ENCODE measurements at places on chromosomes 2 and 18.

DNA sequence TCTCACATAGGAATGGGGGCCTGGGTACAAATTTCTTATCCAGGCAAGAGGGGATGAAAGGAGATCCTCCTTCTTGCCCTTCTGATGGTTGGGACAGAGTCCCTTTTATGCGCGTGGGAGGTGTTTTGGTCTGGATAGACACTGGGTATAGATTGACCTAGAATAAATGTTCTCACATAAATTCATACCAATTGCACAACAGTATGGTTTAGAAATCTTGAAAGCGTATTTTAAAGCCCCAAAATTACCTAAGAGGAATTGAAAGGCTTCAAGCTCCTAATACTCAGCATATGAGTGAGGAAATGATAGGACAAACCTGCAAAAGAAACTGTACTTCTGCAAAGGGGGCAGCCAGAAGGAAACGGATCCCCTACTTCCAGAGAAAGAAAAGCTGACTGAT, 2.6 kb upstream of the BCL2 start:
- H3K4me3 ChIP-seq: no peak overlapping the region
- no peak overlapping the region for H3K27ac ChIP-seq
- no peaks in the 10 kb centered on the region for H3K36me3 ChIP-seq
- H3K4me1 ChIP-seq: no peaks in the 10 kb centered on the region
- H3K27me3 ChIP-seq: peaks cover 6% of the 10 kb centered on the region

DNA sequence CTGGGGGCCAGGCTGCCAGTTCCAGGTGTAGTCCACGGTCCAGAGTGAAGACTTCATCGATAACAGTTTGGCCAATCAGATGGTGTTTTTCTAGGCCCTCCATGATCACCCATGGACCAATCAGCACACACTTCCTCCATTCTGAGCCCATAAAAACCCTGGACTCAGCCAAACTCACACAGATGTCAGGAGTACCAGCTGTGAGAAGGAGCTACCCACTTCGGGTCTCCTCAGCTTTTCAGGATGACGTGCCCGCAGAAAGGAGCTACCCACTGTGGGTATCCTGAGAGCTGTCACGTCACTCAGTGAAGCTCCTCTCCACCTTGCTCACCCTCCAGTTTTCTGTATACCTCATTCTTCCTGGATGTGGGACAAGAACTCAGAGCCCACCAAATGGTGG, 210.0 kb upstream of the RASGRP3 start:
- no peaks in the 10 kb centered on the region for H3K4me1 ChIP-seq
- H3K36me3 ChIP-seq: no peaks in the 10 kb centered on the region
- H3K27ac ChIP-seq: no peak overlapping the region
- DNase-seq: no peak
- H3K4me3 ChIP-seq: no peak overlapping the region
- H3K27me3 ChIP-seq: no peaks in the 10 kb centered on the region

GRCh38 chr2:234623521-234623991, 126.7 kb upstream of the ARL4C start:
- no peak for DNase-seq
- no peaks in the 10 kb centered on the region for H3K4me1 ChIP-seq
- H3K4me3 ChIP-seq: no peak overlapping the region
- H3K27ac ChIP-seq: no peak overlapping the region

DNA sequence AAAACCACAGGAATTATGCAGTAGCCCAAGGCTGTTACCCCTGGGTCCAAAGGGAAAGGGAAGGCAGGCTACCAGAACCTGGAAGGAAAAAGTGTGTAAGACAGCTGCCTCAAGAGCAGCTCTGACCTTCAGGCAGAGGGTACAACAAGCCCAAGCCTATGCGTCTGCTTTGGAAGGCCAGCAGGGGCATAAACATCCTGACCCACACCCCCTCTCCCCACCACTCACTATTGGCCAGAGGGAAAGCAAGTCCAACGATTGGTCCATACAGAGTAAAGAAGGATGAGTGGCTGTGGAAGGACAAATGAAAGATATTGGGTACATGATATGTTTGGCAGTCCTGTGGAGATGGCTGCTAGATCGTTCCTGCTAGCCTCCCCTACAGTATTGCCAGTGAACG, 227.6 kb upstream of the HNRNPA3 start:
- H3K4me3 ChIP-seq: no peak overlapping the region
- DNase-seq: no peak
- H3K27me3 ChIP-seq: no peaks in the 10 kb centered on the region
- H3K36me3 ChIP-seq: no peaks in the 10 kb centered on the region
- no peak overlapping the region for H3K27ac ChIP-seq
- no peaks in the 10 kb centered on the region for H3K4me1 ChIP-seq

DNA sequence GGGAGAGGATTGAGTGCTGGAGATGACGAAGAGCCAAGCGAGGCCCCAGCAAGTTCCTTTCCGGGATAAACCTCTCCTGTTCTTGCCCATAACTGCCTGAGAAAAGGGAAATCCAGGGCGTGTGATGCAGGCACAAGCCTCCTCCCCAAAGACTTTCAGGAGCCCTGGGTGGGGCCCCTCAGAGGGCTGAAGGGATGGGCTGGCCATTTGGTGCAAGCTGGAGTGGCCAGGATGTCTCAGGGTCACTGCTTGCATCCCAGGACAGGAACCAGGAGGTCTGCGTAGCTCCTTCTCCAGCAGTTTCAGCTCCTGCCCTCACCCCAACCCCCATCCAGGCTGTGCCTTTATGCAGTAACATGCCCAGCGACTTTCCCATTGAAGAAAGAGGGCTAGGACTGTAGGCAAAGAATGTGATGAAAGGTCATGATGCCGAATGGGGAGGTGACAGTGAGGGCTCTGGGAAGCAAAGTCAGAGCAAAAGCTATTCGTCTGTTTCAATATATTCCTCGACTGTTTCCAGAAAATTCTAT, 80.2 kb downstream of the PXDN start:
- H3K27me3 ChIP-seq: no peaks in the 10 kb centered on the region
- no peak overlapping the region for H3K27ac ChIP-seq
- no peak overlapping the region for H3K4me3 ChIP-seq
- H3K36me3 ChIP-seq: no peaks in the 10 kb centered on the region
- no peak for DNase-seq
- H3K4me1 ChIP-seq: no peaks in the 10 kb centered on the region

GRCh38 chr2:26077291-26077690, 43.4 kb downstream of the RAB10 start:
- H3K27ac ChIP-seq: no peak overlapping the region
- H3K27me3 ChIP-seq: no peaks in the 10 kb centered on the region
- DNase-seq: no peak
- no peaks in the 10 kb centered on the region for H3K36me3 ChIP-seq
- no peaks in the 10 kb centered on the region for H3K4me1 ChIP-seq

DNA sequence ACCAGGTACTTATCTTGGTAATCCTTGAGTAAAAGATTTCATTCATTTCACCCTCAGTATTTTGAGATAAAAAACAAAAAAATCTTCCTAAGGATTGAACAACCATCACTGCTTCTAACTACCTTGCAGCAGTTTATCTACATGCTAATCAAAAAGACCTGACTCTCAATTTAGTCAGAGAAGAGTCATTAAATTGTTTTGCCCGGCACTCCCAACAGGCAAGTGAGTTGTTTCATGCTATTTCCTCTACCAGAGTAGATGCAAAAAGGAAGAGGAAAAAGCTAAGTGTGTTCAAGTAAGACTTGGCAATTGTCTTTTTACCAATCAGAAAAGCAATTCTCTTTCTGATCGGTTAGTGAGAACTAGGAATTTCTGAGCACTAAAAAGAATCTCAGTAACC, 39.5 kb downstream of the MYO5B start:
- H3K4me3 ChIP-seq: no peak overlapping the region
- no peaks in the 10 kb centered on the region for H3K27me3 ChIP-seq
- no peaks in the 10 kb centered on the region for H3K36me3 ChIP-seq
- peaks cover 16% of the 10 kb centered on the region for H3K4me1 ChIP-seq

DNA sequence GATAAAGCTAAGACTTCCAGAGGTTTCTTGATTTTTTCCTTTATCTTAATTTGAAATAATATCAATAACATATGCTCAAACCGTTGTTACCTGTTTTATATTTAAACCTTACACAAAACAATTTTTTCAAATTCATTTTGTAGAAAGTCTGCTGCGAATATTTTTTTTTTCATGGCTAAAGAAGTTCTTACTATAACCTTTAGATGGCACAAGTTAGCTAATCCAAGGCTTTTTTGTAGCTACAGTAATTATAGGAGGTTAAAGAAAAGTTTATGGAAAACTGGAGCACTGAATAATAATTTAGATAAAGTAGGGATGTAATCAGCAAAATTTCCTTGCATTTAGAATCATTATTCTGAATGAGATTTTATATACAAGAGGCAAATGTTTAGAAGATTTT, 78.0 kb upstream of the PNPT1 start:
- H3K27ac ChIP-seq: no peak overlapping the region
- H3K4me1 ChIP-seq: no peaks in the 10 kb centered on the region
- no peak overlapping the region for H3K4me3 ChIP-seq
- H3K27me3 ChIP-seq: no peaks in the 10 kb centered on the region

DNA sequence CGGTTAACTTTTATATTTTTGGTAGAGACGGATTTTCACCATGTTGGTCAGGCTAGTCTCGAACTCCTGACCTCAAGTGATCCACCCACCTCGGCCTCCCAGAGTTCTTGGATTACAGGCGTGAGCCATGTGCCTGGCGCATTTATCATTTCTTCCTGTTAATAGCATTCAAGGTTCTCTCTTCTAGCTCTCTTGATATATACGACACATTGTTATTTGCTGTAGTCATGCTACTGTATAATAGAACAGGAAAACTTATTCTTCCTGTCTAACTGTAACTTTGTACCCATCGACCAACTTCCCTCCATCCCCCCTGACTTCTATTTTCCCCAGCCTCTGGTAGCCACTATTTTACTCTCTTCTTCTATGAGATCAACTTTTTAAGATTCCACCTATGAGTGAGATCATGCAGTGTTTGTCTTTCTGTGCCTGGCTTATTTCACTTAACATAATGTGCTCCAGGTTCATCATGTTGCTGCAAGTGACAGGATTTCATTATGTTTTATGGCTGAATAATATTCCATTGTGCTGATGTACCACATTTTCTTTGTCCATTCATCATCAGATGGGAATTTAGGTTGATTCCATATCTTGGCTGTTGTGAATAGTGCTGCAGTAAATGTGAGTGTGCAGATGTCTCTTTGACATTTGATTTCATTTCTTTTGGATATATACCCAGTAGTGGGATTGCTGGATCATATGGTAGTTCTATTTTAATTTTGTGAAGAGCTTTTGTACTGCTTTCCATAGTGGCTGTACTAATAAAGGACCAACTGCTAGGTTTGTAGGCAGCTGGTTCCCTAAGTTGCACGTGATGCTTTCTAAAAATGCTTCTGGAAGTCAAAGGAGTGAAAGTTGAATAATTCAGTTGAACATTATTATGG, 205.2 kb downstream of the PRKCE start:
- DNase-seq: no peak
- no peaks in the 10 kb centered on the region for H3K4me1 ChIP-seq
- no peaks in the 10 kb centered on the region for H3K36me3 ChIP-seq

GRCh38 chr2:200713704-200714064, 98.0 kb upstream of the BZW1 start:
- no peak overlapping the region for H3K4me3 ChIP-seq
- H3K4me1 ChIP-seq: no peaks in the 10 kb centered on the region
- peak overlapping the region; percentile 80 for H3K27ac ChIP-seq
- H3K27me3 ChIP-seq: no peaks in the 10 kb centered on the region

DNA sequence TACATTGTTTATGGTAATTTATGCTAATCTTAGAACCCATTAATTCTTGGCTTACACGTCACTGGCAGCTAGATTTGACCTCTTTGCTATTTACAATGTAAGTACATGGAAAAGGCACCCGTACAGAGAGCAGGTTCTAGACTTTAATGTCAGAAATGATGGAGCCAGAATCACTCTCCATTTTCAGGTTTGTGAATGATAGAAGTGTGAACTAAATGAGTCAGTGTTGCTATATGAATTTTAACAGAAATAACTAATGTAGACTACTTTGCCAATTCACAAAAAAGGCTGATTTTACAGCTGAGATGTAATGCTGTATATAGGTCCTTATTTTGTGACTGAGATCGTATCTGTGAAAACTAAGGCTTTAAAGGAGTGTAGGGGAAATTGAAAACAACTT, 214.6 kb downstream of the LDLRAD4 start:
- no peak for DNase-seq
- no peaks in the 10 kb centered on the region for H3K36me3 ChIP-seq
- H3K4me1 ChIP-seq: no peaks in the 10 kb centered on the region
- no peaks in the 10 kb centered on the region for H3K27me3 ChIP-seq

DNA sequence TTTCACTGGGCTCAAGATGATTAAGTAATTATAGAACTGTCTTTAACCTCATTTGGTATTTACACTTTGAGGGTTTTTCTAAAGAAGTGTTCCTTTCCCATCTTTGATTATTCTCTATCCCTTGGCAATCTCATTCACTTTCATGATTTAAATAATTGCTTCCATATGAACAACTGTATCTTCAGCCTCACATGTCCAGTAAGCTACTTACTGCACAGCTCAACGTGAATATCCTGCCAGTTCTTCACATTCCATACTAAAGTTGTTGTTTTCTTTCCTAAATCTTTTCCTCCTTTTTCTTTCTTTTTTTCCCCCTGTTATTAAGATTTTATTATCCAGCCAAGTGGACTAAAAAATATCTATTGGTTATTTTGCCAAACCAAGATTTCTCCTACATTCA, 37.7 kb downstream of the ZC3H15 start:
- DNase-seq: no peak
- no peak overlapping the region for H3K4me3 ChIP-seq
- no peaks in the 10 kb centered on the region for H3K27me3 ChIP-seq
- no peak overlapping the region for H3K27ac ChIP-seq

DNA sequence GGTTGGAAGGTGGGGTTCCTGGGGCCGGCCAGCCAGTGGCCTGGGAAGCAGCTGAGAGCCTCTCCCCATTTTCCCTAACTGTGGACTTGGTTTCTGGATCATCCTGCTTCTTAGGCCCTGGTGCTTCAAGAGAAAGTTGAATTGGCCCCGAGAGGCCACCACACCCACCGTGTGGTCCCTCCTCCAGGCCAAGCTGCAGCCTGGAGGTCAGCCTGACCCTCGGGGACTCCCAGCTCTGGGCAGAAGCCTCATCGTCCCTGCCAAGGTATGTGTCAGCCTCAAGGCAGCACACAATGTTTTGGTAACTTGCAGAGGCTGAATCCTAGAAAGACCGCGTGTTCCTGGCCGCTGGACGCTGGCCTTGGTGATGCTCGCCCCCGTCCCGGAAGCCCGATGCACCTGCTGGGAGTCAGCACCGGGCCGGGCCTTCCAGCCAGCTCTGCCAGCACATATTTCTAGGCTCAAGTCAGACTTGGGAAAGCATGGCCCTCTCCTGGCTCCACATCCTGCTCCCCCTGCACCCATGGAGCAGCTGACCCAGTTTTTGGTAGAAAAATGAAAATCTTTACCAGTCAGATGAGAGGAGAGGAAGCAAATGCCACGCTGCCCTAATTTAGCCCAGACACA, 72.6 kb downstream of the ACTR2 start:
- no peak overlapping the region for H3K27ac ChIP-seq
- DNase-seq: no peak
- no peaks in the 10 kb centered on the region for H3K4me1 ChIP-seq
- H3K36me3 ChIP-seq: no peaks in the 10 kb centered on the region
- no peak overlapping the region for H3K4me3 ChIP-seq

GRCh38 chr2:207475546-207475945, 54.2 kb upstream of the CREB1 start:
- H3K36me3 ChIP-seq: no peaks in the 10 kb centered on the region
- no peak for DNase-seq
- H3K4me1 ChIP-seq: no peaks in the 10 kb centered on the region
- no peak overlapping the region for H3K27ac ChIP-seq
- H3K27me3 ChIP-seq: no peaks in the 10 kb centered on the region

GRCh38 chr2:24915175-24915574, 4.9 kb downstream of the ADCY3 start:
- no peak for DNase-seq
- H3K27me3 ChIP-seq: no peaks in the 10 kb centered on the region
- no peak overlapping the region for H3K27ac ChIP-seq
- H3K4me1 ChIP-seq: no peaks in the 10 kb centered on the region
- H3K4me3 ChIP-seq: no peak overlapping the region
- H3K36me3 ChIP-seq: no peaks in the 10 kb centered on the region
